Activated CD4-positive, alpha-beta T cell treated with anti-CD3 and anti-CD28 coated beads, Interleukin-2, amount 50 U/mL, for 4 hours (primary cell): ENCODE measurements at places on chromosomes 2 and 18.

- DNase-seq = no peak
Measured at GRCh38 chr18:34492652-34493051, 217.4 kb upstream of the DTNA start.

DNA sequence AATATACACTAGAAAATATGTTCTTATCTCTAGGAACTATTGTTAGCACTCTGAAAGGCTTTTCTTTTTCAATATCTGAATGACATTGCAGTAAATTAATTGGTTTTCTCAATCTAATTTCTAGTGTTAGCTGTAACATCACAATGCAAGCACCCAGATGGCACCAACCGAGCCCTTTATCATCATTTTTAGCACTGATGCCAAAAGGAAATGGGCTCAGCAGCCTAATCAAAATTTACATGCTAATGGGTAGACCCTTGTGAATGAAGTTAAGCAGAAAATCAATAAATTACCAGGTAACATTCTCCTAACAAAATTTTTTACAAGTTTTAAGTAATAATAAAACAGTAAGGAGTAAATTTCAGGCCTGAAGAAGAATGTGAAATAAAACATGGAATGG is 53.5 kb upstream of the PGAP1 start:
- DNase-seq = no peak

GRCh38 chr2:166202778-166203177 is 75.0 kb upstream of the SCN1A start:
- no peak for DNase-seq

GRCh38 chr2:27191070-27191829 is 20.6 kb upstream of the ATRAID start:
- DNase-seq = peak; percentile 33

DNA sequence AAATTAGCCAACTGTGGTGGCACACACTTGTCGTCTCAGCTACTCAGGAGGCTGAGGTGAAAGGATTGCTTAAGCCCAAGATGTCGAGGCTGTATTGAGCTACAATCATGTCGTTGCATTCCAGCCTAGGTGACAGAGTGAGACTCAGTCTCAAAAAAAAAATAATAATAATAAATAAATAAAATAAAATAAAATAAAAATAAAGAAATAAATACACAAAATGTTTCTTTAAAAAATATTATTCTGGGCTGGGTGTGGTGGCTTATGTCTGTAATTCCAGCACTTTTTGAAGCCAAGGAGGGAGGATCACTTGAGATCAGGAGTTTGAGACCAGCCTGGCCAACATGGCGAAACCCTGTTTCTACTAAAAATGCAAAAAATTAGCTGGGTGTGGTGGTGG is 272.8 kb downstream of the AGPS start:
- no peak for DNase-seq

GRCh38 chr18:31578126-31578525 is 13.6 kb upstream of the TTR start:
- no peak for DNase-seq

GRCh38 chr2:232544674-232545073 is 5.2 kb downstream of the CHRNG start:
- no peak for DNase-seq

- DNase-seq = no peak
Measured at GRCh38 chr2:174217869-174218268, 30.5 kb downstream of the OLA1 start.

- no peak for DNase-seq
Measured at GRCh38 chr2:221908518-221908917, 336.4 kb upstream of the EPHA4 start.

GRCh38 chr2:25215948-25216679 is 47.7 kb upstream of the POMC start:
- DNase-seq = peak; percentile 70

- no peak for DNase-seq
Measured at GRCh38 chr2:163177592-163177991, 339.0 kb upstream of the KCNH7 start.

- DNase-seq = no peak
Measured at GRCh38 chr18:46468426-46469180, 188.4 kb downstream of the LOXHD1 start.
